Stimulated activated CD8-positive, alpha-beta memory T cell treated with anti-CD3 and anti-CD28 coated beads, Interleukin-7, amount 100 ng/mL, for 1 hour (primary cell): ENCODE measurements at places on chromosomes 11 and 22.

GRCh38 chr11:122668562-122669090 lies 13.1 kb downstream of the UBASH3B start:
- no peak for DNase-seq

- no peak for DNase-seq
Measured at GRCh38 chr11:107675902-107676301, 36.0 kb downstream of the SLN start.

GRCh38 chr11:57662893-57663292 lies 5.0 kb upstream of the ZDHHC5 start:
- DNase-seq = no peak

GRCh38 chr11:104570078-104570701 lies 328.1 kb downstream of the CASP12 start:
- no peak for DNase-seq

DNA sequence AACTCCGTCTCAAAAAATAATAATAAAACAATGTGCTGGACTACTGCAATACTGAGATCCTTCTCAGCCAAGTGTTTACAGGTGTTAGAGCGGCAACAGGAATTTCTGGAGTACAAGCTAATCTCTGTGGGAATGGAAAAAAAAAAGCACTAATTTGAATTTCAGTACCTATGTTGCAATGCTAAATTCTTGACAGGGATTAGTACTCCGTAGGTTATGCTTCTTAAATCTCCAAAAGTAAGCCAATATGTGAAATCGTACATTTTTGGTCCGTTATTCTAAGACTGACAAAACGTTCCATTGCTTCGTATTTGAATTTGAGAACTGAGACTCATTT lies 1.1 kb downstream of the ATL3 start:
- no peak for DNase-seq

DNA sequence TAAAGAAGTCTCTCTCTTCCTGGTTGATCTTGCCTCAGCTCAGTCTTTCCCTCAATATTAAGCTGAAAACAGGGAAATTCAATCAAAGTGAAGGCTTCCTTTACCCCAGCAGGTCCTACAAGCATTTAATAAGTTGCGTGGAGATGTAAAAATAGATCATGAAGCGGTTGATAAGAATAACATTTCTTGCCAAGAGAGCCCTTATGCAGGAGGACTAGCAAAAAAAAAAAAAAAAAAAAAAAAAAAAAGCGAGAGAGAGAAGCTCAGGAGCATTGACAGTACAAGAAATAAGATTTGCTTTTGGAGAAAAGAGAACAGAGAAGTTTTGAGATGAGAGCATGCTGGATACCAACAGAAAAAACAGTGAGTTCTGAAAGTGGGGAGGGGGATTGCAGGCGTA lies 112.2 kb upstream of the CLMP start:
- DNase-seq = no peak

GRCh38 chr11:47099918-47100315 lies 76.8 kb downstream of the ARFGAP2 start:
- DNase-seq = no peak

- DNase-seq = no peak
Measured at GRCh38 chr11:45405916-45406670, 120.0 kb upstream of the SYT13 start.

DNA sequence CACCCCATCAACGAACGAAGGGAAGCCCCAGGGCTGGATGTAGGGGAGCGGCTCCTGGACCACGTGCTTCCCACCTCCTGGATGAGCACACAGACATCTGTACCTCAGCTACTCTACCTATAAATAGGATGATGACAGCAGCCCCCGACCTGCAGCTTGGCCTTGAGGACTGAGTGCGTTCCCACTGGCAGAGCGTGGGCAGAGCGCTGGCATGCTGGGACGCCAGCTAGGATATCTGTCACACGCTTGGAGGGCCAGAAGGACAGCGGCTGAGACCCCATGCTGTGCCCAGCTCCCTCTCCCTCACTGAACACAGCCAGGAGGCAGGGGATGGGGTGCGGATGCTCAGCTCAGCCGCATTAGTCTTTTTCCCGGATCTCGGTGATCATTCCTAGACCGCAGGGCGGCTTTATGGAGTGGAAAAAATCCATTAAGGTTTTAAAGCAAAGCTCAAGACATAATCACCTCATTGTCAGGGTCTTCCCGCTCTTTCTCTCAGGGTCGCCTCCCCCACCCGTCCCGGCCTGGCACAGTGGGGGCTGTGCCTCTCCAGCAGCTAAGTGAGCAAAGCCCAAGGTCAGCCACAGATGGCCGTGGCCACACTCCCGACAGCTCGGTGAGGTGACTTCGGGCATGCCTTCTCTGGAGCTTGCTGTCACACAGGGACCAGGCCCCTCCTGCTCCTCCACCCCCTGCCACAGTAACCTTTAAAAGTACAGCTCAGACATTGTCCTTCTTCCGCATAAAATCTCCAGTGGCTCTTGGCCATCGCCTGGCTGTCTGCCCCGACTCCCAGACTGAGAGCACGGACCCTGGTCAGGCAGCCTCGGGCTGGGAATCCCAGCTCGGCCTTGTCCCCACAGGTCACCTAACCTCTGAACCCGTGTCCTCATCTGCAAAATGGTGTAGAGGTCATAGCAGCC lies 69.6 kb upstream of the SHISAL1 start:
- no peak for DNase-seq

DNA sequence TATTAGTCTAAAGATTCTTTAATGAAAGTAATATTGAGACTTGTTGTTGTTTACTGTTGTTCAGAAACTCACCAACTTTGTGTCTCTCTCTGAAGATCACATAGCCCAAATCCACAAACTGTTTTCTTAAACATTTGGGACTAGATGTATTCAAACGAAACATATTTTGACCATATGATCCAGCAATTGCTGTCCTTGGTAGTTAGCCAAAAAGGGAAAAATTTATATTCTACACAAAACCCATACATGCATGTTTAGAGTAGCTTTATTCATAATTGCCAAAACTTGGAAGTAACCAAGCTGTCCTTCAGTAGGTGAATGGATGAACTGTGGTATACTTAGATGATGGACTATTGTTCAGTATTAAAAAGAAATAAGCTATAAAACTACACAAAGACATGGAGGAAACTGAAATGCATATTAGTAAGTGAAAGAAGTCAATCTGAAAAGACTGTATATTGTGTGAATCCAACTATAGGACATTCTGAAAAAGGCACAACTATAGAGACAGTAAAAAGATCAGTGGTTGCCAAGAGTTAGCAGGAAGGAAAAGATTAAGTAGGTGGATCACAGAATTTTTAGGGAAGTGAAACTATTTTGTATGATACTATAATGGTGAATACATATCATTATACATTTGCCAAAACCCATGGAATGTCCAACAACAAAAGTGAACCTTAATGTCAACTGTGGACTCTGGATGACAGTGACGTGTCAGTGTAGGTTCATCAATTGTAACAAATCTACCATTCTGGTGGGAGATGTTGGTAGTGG lies 442.9 kb downstream of the INSC start:
- no peak for DNase-seq

- DNase-seq = no peak
Measured at GRCh38 chr11:95716266-95716665, 73.3 kb downstream of the FAM76B start.

DNA sequence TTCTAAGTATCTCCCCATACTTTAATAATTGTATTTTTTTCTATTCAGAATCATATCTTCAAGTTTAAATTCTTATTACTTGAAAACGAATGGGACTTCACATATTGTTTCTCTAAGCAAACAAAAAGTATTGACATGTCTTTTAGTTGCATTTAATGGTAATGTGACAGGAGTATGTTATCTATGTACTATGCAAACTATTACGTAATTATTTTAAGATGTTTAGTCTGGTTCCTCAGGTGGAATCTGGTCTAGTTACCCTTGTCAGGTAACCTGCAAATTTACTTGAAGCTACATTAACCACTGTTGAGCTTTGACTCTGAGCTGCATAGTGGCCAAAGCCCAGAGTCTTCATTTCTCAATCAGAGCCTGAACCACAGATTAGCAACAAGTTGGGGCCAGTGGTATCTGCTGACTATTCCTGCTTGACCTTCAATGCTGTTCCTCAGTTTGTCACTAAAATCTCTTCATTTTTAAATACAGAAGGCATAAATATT lies 110.6 kb downstream of the ATM start:
- no peak for DNase-seq

GRCh38 chr11:106400949-106401570 lies 323.6 kb downstream of the AASDHPPT start:
- DNase-seq = no peak

- DNase-seq = no peak
Measured at GRCh38 chr11:8209208-8209807, 40.5 kb upstream of the RIC3 start.
